ENCODE measurements at places on chromosomes 11 and 22.
A peak's percentile ranks its signal among the peaks of the same experiment; 100 is the strongest.

DNA sequence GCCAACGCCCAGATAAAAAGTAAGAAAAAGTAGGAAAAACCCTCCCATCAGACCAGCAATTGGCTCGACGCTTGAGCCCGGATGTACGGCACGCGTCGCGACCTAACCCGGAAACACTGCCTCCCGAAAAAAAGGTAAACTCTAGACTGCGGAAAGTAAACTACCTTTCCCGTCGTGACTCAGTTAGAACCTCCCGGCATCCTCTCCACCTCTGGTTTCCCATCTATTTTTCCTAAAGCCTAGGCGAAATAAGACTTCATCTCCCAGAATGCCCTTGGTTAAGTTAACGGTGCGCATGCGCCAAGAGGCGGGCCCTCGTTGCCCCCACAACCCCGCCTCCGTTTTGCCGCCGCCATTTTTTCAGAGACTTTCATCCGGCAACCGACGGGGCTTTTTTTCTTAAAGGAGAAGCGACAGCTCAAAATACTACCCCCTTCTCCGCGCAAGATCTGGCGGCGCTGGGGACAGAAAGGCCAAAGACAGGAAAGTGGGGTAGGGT, 678 bp upstream of the ZFP91 start:
- DNase-seq: peak; percentile 88

GRCh38 chr22:47446821-47447810, 684.7 kb downstream of the TBC1D22A start:
- DNase-seq: no peak

GRCh38 chr22:37632174-37633088, 7.0 kb upstream of the SH3BP1 start:
- DNase-seq: no peak

DNA sequence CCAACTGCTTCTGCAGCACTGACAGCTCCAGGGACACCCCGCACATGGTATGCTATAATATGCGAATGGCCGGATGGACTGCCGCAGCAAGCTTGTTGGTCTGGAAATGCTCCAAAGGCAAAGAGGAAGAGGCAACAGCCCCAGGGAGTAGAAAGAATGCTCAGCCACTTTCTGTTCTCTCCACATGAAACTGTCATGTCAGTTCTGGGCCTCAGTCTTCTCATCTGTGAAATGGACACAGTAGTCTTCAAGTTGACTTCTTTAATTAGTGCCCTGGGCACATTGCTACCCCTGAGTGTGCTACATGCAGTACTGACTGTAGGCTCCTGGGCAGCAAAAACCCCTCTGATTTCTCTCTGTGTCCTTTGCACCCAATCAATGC, 19.9 kb downstream of the IL10RA start:
- no peak for DNase-seq

DNA sequence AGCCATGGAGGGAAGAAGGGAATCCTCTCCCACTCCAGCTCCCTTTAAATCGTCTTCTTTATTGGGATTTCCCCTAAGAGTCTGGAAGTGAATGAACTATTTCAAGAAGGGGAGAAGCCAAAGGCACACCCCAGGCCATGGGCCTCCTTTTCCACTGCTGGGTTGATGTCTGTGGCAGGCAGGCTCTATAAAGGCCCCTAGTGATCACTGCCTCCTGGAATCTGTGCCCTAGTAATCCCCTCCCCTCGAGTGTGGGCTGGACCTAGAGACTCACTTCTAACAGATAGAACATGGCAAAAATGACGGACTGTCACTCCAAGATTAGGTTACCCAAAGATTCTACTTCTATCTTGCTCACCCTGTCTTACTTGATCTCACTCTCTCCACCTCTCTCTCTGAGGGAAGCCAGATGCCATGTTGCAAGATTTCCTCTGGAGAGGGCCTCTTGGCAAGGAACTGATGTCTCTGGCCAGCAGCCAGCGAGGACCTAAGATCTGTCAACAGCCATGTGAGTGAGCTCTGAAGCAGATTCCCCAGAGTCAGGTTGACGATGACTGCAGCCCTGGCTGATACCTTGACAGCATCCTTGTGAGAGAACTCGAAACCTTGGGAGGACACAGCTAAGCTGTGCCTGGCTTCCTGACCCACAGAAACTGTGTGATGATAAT, 444.8 kb downstream of the SOX6 start:
- DNase-seq: no peak

DNA sequence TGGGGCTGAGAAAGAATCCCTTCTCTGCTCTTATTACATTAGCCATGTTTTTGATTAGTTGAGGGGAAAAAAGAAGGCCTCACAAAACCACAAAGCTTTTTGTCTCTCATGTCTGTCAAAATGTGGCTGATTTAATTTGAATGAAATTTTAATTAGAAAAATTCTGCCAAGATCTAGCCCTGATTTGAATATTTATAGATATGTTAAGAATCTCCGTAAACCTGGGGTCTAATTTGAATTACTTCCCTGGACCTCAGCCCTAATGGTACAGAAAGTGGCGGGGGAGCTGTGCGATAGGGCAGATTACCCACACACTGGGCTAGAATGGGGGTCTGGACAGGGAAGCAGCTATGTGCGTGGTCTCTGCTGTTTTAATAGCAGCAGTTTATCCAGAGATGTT, 141.3 kb upstream of the TTC12 start:
- DNase-seq: no peak

DNA sequence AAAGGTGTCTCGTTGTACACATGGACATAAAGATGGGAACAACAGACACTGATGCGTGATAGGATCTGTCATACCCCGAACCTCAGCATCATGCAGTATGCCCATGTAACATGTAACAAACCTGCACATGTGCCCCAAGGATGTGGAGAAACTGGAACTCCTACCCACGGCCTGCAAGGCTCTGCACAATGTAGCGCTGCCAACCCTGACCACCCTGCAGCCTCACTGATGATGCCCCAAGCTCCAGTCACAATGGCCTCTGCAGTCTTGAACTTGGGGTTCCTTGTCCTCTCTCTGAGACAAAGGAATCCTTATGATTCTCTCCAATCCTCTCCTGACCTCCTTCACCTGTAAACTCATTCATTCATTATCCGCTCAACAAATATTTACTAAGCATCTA, 14.2 kb downstream of the LMO1 start:
- DNase-seq: no peak

DNA sequence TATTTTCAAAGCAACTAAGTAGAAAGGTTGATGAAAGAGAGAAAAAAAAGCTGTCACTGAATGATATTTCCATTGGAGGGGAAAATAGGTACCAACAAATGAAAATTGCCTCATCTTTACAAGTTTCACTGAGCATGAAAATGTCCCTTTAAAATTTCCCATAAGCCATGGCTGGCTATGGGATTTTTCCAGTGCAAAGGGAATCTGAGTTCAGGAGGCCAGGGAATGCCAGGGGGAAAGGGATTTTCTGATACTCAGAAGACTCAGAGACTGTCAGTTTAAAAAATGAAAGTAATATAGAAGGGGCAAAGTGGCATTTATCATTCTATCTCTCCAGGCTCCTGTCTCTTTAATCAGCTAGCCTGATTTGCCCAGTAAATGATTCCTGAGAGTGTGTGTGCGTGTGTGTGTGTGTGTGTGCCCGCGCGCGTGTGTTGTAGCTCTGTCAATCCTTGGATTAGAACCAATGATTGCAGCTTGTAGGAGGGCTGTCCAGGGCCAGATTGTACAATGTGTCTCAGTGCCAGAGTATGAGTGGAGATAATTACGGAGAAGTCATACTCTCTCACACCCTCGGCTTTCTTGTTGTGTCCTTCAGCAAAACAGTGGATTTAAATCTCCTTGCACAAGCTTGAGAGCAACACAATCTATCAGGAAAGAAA, at the start of gene NTM:
NTM (plus strand) TSS at position 526 of the 662 bp plus-strand sequence.
- DNase-seq: no peak

DNA sequence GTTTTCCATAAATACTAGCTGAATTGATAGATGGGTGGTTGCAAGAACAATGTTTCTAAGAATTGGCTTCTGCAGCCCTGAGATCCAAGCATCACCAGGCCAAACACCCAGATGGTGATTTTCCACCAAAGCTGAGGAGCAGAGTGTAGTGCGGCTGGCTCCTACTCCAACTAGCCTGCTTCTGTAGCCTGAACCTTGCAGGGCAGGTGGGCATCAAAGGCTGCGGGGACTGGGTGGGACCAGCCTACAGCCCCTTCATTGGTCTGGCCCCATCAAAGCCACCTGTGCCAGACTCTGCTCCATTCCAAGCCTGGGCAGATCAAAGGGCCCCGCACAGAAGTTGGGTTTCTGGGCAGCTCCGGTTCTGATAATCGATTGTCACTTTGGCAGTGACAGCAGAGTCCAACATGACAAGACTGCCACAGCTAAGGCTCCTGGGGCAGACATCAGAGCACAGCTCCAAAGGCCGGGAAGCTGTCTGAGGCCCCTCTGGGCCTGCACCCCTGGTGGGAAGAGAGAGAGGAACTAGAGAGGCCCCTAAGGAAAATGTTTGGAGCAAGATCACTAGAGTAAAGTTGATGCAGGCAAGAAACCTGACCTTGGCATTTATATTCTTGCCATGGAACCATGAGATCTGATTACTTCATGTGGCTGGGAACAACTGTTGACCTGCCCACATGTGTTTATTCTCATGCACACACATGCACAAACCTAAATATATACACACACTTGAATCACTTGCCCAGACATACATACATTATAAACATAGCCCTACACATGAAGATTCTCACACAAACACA, 582.9 kb downstream of the INSC start:
- DNase-seq: no peak

DNA sequence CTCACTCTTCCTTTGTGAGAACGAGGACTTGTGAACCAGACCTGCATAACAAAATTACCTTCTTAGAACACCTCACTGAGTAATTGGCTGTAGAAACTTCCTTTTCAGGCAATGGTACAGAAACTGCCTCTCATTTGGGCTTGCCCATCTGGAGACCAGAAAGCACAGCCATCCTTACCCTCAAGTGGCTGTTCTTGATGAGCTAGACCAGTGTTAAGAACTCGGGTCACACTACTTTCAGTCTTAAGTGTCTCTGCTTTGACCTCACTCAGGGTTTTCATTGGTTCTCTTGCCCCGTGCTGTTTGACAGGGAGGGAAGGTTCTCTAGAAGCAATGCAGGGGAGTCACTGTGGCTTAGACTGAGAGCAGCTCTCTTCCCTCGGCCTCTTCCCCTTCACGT, 29.3 kb downstream of the NAT10 start:
- DNase-seq: no peak

DNA sequence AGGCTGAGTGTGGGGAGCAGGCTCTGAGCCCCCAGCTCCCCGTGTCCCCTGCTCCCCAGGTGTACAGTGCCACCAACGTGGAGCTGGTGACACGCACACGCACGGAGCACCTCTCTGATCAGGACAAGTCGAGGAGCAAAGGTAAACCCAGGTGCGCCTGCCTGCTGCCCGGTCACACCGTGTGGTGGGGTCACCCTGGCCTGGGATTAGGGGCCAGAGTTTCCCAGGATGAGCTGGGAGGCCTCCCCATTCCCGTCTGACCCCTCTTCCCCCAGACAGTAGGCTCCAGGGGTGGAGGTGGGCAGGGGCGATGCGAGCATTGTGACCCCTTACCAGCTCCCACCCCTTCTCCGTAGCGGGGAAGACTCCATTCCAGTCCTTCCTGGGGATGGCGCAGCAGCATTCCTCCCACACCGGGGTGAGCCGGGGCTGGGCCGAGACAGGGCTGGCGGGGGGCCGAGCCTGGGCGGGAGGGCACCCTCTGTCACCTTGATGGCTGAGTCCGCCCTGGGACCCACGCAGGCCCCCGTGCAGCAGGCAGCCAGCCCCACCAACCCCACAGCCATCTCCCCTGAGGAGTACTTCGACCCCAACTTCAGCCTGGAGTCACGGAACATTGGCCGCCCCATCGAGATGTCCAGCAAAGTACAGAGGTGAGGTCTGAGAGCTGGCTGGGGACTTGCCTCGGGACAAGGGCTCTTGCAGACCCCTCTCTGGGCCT, 3.7 kb upstream of the SSH3 start:
- no peak for DNase-seq

GRCh38 chr11:25566298-25567200, 765.4 kb upstream of the ANO3 start:
- no peak for DNase-seq

- no peak for DNase-seq
Observed at GRCh38 chr11:56890584-56891305, 98.0 kb upstream of the OR5AK2 start.

DNA sequence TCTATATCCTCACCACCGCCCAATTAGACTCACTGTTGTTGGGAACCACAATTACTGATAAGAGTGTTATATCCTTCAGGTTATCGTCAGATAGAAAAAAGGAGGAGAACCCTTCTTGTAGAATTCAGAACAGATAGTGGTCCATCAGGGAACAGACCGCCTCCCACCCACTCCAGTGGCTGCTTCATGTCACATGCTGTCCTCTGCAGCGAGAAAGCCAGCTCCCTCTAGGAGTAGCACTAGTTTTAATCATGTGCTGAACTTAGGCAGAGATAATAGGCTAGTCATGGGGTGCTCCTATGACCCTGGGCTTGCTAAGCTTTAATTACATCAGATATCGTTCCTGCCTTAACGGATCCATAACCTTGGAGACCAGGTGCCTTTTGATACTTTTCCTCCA, 51.5 kb upstream of the RAB1B start:
- DNase-seq: no peak

GRCh38 chr22:17443405-17444203, 74.3 kb downstream of the CECR2 start:
- no peak for DNase-seq

DNA sequence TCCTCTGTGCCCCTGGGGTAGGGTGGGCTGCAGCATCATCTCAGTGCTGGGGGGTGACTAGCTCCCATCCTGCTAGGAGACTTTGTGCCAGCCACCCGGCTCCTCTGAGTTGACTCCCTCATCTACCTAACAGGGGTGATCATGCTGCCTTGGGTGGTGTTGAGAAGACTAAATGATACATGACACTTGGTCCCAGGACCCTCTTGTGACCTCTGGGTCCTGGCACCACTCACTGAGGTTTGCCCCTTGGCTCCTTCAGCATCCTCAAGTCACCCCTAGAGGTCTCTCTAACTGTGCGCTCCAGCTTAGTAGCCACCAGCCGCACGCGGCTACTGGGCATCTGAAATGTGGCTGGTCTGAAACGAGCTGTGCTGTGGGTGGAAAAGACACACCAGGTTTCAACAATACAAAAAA, 72.1 kb downstream of the LRRC32 start:
- DNase-seq: no peak

DNA sequence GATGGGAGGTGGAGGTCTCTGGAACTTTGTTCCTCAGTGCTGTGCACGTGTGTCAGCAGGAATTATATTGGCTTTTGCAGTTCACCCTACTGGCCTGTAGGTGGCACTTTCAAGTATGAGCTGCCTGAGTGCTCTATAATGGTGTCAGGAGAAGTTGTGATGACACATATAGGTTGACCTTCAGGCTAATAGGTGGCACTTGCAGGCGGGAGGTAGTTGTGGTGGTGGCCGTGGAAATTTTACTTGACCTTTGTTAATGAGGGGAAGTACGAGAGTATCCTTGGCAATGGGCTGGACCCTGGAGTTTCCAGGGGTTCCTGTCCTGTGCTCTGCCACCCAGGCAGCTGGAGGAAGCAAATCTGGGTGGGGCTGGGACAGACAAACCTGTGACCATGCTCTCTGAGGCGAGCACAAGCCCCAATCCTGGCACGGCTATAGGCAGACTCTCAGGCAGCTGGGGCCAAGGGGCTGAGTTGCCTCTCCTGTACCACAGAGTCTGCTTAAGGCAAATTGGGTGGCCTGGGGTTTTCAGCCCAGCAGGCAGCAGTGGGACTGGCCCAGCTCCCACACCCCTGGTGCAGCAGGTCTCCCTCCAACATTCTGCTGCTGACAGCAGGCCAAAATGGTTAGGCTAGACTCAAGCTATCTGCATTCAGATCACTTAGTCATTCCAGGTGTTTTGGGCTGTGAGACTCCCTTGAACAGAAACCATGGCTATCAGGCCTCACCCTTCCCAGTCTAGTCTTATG, 147.5 kb upstream of the CTSC start:
- DNase-seq: no peak

- DNase-seq: no peak
Observed at GRCh38 chr11:86785576-86785975, 14.8 kb upstream of the PRSS23 start.

Measured in activated T-helper 9 cell treated with anti-CD3 and anti-CD28 coated beads, Interleukin-2, amount 50 U/mL, for 16 hours (primary cell).